Forelimb muscle (tissue), 1 donor: ENCODE measurements at places on chromosomes 4 and X. TPM values are rescaled to one million over a fixed set of nuclear protein-coding genes. Genes with fewer than 3 reads are reported as not detected.
A peak's percentile ranks its signal among the peaks of the same experiment; 100 is the strongest.

GRCh38 chr4:74543231-74543781 lies 98.4 kb downstream of the AREG start:
- DNase-seq, result no peak

AKAP14 gene
- polyA plus RNA-seq, result not detected

DNA sequence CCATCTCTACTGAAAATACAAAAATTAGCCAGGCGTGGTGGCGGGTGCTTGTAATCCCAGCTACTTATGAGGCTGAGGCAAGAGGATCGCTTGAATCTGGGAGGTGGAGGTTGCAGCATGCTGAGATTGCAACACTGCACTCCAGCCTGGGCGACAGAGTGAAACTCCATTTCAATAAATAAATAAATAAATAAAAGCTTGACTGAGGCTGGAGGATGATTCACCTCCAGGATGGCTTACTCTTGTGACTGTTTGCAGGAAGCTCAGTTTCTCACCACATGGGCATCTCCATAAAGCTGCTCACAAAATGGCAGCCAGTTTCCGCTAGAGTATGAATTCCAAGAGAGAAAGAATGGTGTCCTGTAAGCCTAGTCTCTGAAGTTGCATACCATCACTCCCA lies 191.7 kb upstream of the EDNRA start:
- no peak for DNase-seq

- DNase-seq, result peak; percentile 19
Observed at GRCh38 chrX:18490806-18491555, 65.6 kb downstream of the CDKL5 start.
